Lower lobe of right lung (tissue), 2 donors: ENCODE measurements at places on chromosomes 16 and 17. TPM values are rescaled to one million over a fixed set of nuclear protein-coding genes. Genes with fewer than 3 reads are reported as not detected.

The GCGR gene
- total RNA-seq = not detected

The SYT17 gene
- 11.8 TPM for total RNA-seq

The KLHL10 gene
- total RNA-seq = 0.50 TPM

The AOC3 gene
- 160 TPM for total RNA-seq

The UNK gene
- total RNA-seq = 31.1 TPM

The CACNG1 gene
- not detected for total RNA-seq

The C1QL1 gene
- total RNA-seq = not detected

The CALB2 gene
- 1.6 TPM for total RNA-seq

The IGSF6 gene
- 103 TPM for total RNA-seq

The CPNE7 gene
- 0.35 TPM for total RNA-seq

The NXPH3 gene
- 4.5 TPM for total RNA-seq

DNA sequence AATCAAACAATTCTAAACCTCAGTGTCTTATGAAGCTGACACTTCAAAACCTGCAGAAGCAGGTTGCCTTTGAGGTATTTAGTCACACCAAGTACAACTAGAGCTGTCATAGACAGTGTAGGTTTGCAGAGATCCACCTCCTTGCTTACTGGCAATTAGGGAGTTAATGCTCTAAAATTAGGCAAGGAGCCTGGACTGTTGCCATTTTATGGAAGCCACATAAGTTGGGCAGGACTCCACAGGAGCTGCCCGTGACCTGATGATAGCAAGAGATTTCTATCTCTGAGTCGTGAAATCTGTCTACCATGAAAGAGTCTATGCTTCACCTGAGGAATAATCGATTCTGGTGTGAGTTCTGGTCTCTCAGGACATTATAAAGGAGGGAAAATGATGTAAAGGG, 8.9 kb downstream of the EME1 start:
- H3K27me3 ChIP-seq = no peaks in the 10 kb centered on the region
- H3K36me3 ChIP-seq = peaks cover 71% of the 10 kb centered on the region
- no peak overlapping the region for H3K27ac ChIP-seq
- H3K4me1 ChIP-seq = no peaks in the 10 kb centered on the region
- no peak overlapping the region for H3K4me3 ChIP-seq

- H3K4me1 ChIP-seq = peaks cover 33% of the 10 kb centered on the region
- peaks cover 55% of the 10 kb centered on the region for H3K36me3 ChIP-seq
- H3K27ac ChIP-seq = no peak overlapping the region
Observed at GRCh38 chr17:82565551-82565950, 46.0 kb downstream of the FOXK2 start.

- H3K4me3 ChIP-seq = no peak overlapping the region
- no peak overlapping the region for H3K27ac ChIP-seq
- H3K4me1 ChIP-seq = peaks cover 2% of the 10 kb centered on the region
Observed at GRCh38 chr16:17166095-17166494, 304.7 kb downstream of the XYLT1 start.

GRCh38 chr16:62038646-62039045, 2.4 kb upstream of the CDH8 start:
- no peak for DNase-seq
- no peaks in the 10 kb centered on the region for H3K36me3 ChIP-seq
- peaks cover 10% of the 10 kb centered on the region for H3K4me1 ChIP-seq
- H3K27me3 ChIP-seq = peaks cover 36% of the 10 kb centered on the region
- H3K4me3 ChIP-seq = no peak overlapping the region

DNA sequence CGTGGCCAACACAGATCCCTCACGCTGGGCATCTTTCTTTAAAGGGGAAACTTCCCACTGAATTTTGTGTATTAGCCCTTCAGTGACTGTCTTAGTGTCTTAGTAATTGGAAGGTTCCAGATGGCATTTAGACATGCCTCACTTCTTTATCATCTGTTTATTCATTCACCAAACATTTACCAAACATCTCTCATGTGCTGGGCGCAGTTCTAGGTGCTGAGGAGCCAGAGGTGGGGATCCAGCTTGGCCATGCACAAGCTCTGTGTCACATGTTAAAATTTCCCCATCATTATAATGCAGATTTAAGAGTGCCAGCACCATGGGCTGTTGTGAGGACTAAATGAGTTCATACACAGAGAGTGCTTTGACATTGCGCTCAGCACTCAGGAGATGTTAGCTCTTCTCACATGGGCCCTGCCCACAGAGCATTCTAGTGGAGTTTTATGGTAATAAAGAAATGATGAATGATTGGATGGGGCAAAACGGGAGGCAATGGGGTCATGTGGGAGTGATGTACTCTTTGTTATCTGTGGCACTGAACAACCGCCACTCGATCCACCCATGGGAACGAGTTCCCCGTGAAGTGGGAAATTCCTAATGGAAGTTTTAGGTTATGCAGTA, 119.7 kb downstream of the SNX29 start:
- no peaks in the 10 kb centered on the region for H3K27me3 ChIP-seq
- H3K4me1 ChIP-seq = peaks cover 51% of the 10 kb centered on the region
- H3K36me3 ChIP-seq = no peaks in the 10 kb centered on the region

DNA sequence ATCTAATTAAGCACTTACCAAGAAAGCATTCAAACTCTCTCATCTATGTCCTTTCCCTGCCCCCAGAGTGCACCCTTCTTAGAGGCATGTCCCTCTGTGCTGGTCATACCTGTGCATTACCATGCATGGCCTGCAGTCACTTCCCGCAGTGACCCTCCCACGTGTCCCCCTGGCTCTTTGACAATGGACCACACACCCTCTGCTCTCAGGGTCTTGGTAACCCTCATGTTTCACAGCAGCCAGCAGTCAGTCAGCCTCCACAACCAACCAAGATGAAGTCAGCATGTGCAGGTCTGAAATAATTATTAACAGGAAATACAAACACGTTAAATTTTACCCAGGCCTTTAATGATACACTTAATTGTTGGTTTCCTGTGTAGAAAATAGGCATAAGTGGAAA, 10.1 kb downstream of the KRT33A start:
- peaks cover 25% of the 10 kb centered on the region for H3K4me1 ChIP-seq
- no peaks in the 10 kb centered on the region for H3K36me3 ChIP-seq
- no peak overlapping the region for H3K4me3 ChIP-seq
- H3K27ac ChIP-seq = no peak overlapping the region
- no peak for DNase-seq

- H3K4me3 ChIP-seq = no peak overlapping the region
- DNase-seq = peak; percentile 88
- peak overlapping the region; percentile 58 for H3K27ac ChIP-seq
- no peaks in the 10 kb centered on the region for H3K27me3 ChIP-seq
- no peaks in the 10 kb centered on the region for H3K36me3 ChIP-seq
Observed at GRCh38 chr16:85422632-85423550, 190.2 kb upstream of the GSE1 start.

GRCh38 chr17:2213291-2213960, 90.2 kb downstream of the SMG6 start:
- no peak for DNase-seq
- no peaks in the 10 kb centered on the region for H3K27me3 ChIP-seq
- peaks cover 53% of the 10 kb centered on the region for H3K4me1 ChIP-seq
- H3K36me3 ChIP-seq = no peaks in the 10 kb centered on the region

GRCh38 chr16:86740906-86741799, 162.8 kb downstream of the FOXL1 start:
- no peaks in the 10 kb centered on the region for H3K4me1 ChIP-seq
- peaks cover 15% of the 10 kb centered on the region for H3K27me3 ChIP-seq
- no peaks in the 10 kb centered on the region for H3K36me3 ChIP-seq
- peak overlapping the region; percentile 23 for H3K4me3 ChIP-seq

- no peak overlapping the region for H3K4me3 ChIP-seq
- H3K4me1 ChIP-seq = no peaks in the 10 kb centered on the region
- H3K36me3 ChIP-seq = no peaks in the 10 kb centered on the region
- no peak for DNase-seq
- no peak overlapping the region for H3K27ac ChIP-seq
Observed at GRCh38 chr17:68095205-68095811, 59.8 kb downstream of the KPNA2 start.

- H3K4me3 ChIP-seq = no peak overlapping the region
- no peaks in the 10 kb centered on the region for H3K4me1 ChIP-seq
- H3K27me3 ChIP-seq = no peaks in the 10 kb centered on the region
- no peaks in the 10 kb centered on the region for H3K36me3 ChIP-seq
Observed at GRCh38 chr17:13055131-13055530, 37.3 kb upstream of the ELAC2 start.

DNA sequence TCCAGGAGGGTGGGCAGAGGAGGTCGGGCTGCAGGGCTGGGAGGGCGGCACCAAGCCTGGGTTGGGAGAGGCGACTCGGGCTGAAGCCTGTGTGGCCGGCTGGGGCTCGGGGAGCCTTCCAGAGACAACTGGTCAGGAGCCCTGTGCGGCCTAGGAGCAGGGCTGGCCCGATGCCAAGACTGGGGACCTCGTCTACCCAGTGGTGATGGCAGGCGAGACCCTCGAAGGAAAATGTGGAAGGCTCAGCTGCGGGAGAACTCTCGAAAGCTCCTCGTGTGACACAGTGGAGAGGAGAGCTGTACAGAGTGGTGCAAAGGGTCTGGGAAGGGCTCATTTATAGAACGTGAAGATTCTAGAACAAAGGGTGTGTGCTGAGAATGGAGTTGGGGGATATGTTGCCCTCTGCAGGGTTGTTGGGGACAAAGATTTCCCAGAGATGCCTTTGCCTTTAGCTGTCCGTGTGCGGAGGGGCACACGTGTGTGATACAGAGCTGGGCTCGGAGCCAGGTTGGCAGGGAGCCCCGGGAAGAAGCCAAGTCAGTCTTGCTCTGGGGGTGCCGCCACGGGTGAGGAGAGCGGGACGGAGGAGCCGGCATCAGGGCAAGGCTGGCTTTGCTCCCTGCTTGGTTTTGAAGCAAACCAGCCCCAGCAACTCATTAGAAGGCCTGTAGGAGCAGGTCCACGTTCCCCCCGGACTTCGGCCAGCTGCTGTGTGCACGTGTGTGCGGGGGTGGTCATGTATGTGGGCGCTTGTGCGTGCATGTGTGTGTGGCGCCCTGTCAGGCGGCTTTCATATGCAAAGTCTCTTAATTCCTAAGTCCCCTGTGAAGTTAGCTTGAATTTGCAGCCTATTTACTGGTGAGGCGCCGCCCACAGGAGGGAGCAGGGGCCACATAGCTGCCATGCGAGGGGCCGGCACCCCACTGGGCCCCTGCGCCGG, 132.4 kb upstream of the CHMP6 start:
- peaks cover 17% of the 10 kb centered on the region for H3K36me3 ChIP-seq
- H3K27ac ChIP-seq = no peak overlapping the region
- peaks cover 25% of the 10 kb centered on the region for H3K4me1 ChIP-seq
- H3K27me3 ChIP-seq = no peaks in the 10 kb centered on the region
- no peak overlapping the region for H3K4me3 ChIP-seq

GRCh38 chr17:48153691-48154358, 46.3 kb downstream of the SNX11 start:
- DNase-seq = no peak
- no peaks in the 10 kb centered on the region for H3K36me3 ChIP-seq
- H3K27ac ChIP-seq = no peak overlapping the region
- no peaks in the 10 kb centered on the region for H3K4me1 ChIP-seq
- peaks cover 21% of the 10 kb centered on the region for H3K27me3 ChIP-seq
- H3K4me3 ChIP-seq = no peak overlapping the region

- no peak for DNase-seq
- H3K27me3 ChIP-seq = no peaks in the 10 kb centered on the region
- no peak overlapping the region for H3K4me3 ChIP-seq
- H3K4me1 ChIP-seq = peaks cover 21% of the 10 kb centered on the region
- peaks cover 23% of the 10 kb centered on the region for H3K36me3 ChIP-seq
Observed at GRCh38 chr16:31712064-31712540, 161.5 kb upstream of the ZNF267 start.

GRCh38 chr16:59707436-59708226, 973.5 kb upstream of the GOT2 start:
- H3K27ac ChIP-seq = no peak overlapping the region
- DNase-seq = no peak
- no peaks in the 10 kb centered on the region for H3K4me1 ChIP-seq
- H3K36me3 ChIP-seq = no peaks in the 10 kb centered on the region

GRCh38 chr16:67068212-67068753, 39.3 kb downstream of the CBFB start:
- H3K27me3 ChIP-seq = no peaks in the 10 kb centered on the region
- H3K4me3 ChIP-seq = no peak overlapping the region
- H3K27ac ChIP-seq = no peak overlapping the region
- H3K4me1 ChIP-seq = no peaks in the 10 kb centered on the region

DNA sequence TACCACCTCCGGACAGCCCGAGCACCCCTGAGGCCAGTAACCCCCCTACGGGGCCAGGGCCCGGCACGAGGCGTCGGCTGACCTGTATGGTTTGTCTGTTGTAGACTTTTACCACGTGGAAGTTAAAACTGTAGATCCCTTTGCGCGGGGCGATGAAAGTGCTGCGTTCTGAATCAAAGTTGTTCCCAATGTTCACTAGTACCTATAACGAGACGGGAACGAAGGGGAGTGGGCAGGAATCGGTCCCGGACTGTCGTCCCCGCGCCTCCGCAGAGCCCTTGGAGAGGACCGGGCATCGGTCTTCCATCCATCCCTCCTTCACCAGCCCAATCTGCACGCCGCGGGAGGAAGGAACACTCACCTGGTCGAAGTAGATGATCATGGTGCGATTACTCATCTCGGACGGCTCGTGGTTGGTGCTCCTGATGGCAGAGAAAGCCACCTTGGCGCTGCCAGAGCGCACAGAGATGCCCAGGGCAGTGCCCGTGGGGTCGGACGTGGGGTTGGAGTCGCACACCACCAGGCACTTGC, 732 bp downstream of the CBLN1 start:
- DNase-seq = no peak
- peaks cover 90% of the 10 kb centered on the region for H3K27me3 ChIP-seq
- no peaks in the 10 kb centered on the region for H3K36me3 ChIP-seq
- H3K4me3 ChIP-seq = peak overlapping the region; percentile 42

- H3K36me3 ChIP-seq = no peaks in the 10 kb centered on the region
- no peak overlapping the region for H3K27ac ChIP-seq
- peaks cover 8% of the 10 kb centered on the region for H3K27me3 ChIP-seq
- no peak for DNase-seq
- H3K4me1 ChIP-seq = no peaks in the 10 kb centered on the region
Observed at GRCh38 chr16:89077076-89077475, 16.6 kb upstream of the ACSF3 start.

GRCh38 chr17:47210779-47211178, 1.6 kb downstream of the MYL4 start:
- H3K4me1 ChIP-seq = peaks cover 4% of the 10 kb centered on the region
- no peak overlapping the region for H3K4me3 ChIP-seq
- no peak for DNase-seq
- no peaks in the 10 kb centered on the region for H3K36me3 ChIP-seq
- no peak overlapping the region for H3K27ac ChIP-seq

DNA sequence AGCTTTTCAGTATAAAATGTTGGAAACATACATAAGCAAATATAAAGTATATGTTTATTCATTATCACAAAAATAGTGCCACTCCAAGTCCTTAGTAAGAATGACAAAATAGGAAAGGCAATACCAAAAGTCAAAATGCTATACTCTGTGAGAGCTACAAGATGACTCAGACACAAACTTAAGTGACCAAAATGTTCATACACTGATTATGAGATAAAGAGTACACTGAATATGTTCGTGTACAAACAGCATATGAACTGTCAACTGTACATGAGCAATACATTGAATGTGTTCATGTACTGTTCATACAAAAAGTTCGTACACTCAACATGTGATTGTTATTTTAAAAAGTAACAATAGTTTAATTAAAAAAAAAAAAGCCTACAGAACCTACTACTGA, 103.3 kb downstream of the CA4 start:
- no peaks in the 10 kb centered on the region for H3K27me3 ChIP-seq
- peaks cover 58% of the 10 kb centered on the region for H3K36me3 ChIP-seq
- no peak overlapping the region for H3K27ac ChIP-seq
- H3K4me1 ChIP-seq = no peaks in the 10 kb centered on the region

- peak; percentile 71 for DNase-seq
- H3K27me3 ChIP-seq = no peaks in the 10 kb centered on the region
- peak overlapping the region; percentile 81 for H3K27ac ChIP-seq
- no peaks in the 10 kb centered on the region for H3K36me3 ChIP-seq
- H3K4me3 ChIP-seq = no peak overlapping the region
Observed at GRCh38 chr17:40548982-40549685, 16.1 kb downstream of the CCR7 start.

- no peak overlapping the region for H3K27ac ChIP-seq
- DNase-seq = no peak
- peaks cover 17% of the 10 kb centered on the region for H3K4me1 ChIP-seq
- H3K27me3 ChIP-seq = no peaks in the 10 kb centered on the region
Observed at GRCh38 chr16:70402916-70403659, 35.8 kb downstream of the ST3GAL2 start.
